GM13977 (cell line): ENCODE measurements at places on chromosomes 16 and 17.

DNA sequence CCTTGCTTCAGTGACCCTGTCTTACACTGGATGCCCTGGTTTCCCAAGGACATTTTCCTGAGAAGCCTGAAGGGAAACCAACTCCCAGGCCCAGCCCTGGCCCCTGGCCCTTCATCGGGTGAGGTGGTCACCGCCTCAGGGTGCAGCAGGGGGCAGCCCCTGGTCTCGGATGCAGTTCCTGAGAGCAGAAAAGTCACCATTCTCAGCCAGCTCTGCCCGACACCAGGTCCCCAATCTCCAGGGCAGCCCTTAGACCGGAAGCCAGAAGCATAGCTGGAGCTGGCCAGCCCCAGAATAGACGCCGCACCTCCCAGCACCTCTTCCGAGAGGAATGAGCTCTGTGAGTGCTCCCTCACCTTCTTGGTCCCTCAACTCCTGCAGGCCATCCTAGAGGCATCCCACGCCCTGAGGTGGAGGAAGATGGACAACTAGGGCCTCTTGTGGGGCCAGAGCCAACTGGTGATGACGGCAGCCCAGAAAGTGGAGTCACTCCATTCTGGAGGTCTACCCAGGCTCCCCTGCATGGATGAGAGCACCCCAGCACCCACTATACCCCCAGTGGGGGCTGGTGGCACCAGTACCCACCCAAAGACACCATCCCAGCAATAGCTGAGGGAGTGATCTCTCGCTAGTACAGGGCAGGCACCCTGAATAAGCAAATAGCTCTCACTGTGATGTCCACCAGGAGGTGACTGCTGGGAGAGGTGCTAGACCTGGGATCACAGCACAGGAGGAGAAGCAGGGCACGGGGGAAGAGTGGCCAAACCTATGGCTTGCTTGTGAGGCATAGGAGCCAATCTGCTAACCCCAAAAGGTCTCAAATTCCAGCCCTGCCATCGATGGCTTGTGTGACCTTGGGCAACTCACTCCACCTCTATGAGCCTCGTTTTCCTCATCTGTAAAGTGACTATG, 56.2 kb downstream of the TK2 start:
- DNase-seq = no peak

- peak; percentile 69 for DNase-seq
Observed at GRCh38 chr17:31538080-31538762, 146.7 kb downstream of the RAB11FIP4 start.

- no peak for DNase-seq
Observed at GRCh38 chr16:6672507-6672906, 660.1 kb upstream of the RBFOX1 start.

DNA sequence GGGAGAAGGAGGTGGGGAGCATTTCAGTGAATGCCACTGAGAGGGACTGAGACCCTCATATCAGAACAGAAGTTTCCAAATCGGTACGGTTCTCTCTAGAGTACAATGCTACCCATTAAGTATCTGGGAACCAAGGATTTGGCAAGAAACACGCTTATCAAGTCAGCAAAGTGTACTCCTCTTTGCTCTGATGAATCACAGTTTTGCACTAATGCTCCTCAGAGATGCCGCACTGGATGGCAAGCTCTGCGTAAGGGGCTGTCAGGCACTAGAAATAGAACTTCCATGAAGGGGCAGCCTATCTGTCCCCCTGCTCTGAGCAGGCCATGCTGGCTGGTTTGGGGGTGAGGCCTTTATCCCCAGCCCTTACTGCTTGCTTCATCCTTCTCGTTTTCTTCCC, 4.8 kb upstream of the ABCC12 start:
- no peak for DNase-seq

- DNase-seq = no peak
Observed at GRCh38 chr17:70378076-70378475, 208.7 kb downstream of the KCNJ2 start.

DNA sequence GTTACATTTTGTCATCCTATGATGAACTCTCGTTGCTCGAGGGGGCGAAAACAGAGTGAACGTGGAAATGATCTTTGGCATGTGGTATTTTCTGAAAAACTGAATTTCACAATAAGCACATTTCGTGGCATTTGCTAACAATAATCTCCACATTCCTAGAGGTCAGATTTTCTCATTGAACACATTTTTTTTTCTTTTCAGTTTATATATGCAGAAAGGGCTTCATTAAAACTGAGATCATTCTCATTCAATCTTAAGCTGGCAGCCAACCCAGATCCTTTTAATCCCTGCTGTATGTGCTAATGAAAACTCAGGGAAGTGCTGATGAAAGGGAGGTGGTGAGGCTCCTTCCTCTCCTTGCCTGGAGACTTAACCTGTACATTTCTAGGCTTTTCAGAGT, 52.6 kb downstream of the PRKCA start:
- DNase-seq = no peak

DNA sequence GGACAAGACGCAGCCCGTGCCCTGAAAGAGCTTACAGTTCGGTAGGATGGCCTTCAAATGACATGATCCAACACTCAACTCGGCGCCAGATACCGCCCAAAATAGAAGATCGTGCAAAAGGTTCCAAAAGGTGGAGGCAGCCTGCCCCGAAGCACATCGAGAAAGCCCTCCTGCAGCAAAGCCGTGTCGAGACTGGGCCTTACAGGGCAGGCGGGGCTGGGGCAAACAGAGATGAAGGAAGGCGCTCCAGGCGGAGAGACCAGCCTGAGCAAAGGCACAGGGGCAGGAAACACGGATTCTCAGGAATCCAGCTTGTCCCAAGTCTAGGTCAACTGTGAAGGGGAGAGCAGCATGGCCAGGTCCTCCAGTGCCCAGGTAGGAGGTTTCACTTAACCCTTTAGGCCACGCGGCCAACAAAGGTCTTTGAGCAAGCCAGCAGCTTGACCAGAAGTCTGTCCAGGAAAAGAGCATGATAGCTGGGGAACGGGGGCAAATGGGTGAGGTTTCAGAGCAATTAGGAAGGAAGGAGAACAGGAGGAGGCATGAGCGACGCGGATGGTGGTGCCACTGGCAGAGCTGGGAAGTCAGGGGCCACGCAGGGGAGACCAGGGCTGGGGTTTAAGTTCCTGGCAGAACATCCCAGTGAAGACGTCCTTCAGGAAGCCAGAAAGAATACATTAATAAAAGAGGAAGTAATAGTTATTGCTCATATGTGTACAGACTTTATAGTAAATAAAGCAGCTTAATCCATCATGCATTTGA, 21.2 kb upstream of the EIF1 start:
- peak; percentile 25 for DNase-seq

DNA sequence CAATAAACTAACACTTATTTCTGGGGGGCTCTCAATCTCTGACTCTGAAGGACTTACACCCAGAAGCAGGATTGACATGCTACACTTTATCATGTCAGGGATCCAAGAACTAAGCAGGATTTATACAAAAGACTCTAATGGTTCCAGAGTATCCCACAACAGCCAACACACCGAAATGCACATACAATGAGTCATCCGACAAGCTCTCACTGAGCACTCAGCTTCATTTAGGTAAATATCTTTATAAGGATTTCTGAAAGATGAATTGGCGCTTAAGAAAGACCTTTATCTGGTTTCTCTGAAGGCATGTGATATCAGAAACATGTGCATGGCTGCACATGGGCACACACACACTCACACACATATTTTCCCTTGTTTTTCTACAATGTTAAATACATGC, 77.2 kb downstream of the TOX3 start:
- DNase-seq = no peak

GRCh38 chr16:49268667-49269066, 13.0 kb downstream of the CBLN1 start:
- no peak for DNase-seq

GRCh38 chr17:20920095-20920814, 122.6 kb downstream of the USP22 start:
- no peak for DNase-seq

DNA sequence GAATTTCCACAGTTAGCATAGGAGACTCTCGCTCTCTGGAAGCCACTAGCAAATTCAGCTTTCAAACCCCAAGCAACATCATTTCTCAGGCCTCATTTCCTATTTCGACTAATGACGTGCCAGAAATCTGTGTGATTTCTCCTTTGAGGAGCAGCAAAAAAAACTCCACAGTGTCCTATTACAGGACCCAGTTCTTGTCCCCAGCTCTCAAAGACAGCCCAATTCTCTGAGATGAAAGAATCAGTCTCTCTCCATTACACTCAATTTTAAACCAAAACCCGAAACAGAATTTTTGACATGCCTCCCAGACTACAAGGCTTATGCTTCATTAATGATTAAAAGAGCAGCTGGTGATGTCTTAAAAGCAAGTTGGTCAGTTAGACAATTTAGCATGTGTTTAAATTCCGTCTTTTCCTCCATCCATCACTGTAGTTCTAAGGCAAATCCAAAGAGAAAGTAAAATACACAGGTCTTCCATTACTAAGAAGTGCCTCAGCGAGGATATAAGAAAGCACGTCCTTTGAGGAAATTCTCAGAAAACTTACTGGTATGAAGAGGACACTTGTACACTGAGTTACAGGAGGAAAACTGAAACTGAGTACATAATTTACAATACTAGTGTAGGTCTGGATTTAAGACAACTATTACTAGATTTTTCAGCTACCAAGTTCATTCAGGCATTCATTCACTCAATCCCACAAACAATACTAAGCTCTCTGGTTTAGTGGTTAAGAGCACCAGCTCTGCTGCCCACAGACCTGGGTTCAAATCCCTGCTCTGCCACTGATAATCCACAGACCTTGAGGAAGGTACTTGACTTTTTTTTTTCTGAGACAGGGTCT, 12.5 kb downstream of the TOM1L2 start:
- DNase-seq = peak; percentile 63

DNA sequence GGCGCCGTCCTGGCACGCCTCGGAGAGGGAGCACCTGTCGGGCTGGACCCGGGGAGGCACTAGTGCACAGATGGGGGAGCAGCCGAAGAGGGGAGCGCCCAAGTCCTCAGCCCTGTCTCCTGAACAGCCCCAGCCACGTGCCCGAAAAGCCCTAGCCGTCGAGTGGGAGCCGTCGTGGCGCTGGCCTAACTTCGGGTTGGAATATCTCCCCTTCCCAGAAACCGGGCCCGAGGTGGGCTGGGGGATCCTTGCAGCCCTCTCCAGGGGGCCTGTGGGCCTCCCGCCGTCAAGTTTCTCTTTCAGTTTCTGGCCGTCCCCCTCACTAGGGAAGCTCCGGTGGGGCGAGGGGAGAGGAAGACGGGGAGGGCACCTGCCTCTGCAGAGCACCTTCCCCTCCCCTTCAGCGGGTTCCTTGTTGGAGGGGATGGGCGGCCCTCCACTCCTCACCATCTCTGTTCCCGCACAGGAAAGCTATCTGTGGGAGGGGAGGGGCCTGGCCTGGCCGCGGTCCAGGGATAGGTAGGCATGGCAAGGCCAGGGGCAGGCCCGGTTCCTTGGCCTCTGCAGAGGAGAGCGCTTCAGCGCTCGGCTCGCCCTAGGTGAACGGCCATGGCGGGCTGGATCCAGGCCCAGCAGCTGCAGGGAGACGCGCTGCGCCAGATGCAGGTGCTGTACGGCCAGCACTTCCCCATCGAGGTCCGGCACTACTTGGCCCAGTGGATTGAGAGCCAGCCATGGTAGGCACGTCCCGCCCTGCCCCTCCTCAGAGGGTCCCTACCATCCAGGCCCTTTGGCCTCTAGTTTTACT, 709 bp downstream of the STAT5A start:
- DNase-seq = peak; percentile 68

DNA sequence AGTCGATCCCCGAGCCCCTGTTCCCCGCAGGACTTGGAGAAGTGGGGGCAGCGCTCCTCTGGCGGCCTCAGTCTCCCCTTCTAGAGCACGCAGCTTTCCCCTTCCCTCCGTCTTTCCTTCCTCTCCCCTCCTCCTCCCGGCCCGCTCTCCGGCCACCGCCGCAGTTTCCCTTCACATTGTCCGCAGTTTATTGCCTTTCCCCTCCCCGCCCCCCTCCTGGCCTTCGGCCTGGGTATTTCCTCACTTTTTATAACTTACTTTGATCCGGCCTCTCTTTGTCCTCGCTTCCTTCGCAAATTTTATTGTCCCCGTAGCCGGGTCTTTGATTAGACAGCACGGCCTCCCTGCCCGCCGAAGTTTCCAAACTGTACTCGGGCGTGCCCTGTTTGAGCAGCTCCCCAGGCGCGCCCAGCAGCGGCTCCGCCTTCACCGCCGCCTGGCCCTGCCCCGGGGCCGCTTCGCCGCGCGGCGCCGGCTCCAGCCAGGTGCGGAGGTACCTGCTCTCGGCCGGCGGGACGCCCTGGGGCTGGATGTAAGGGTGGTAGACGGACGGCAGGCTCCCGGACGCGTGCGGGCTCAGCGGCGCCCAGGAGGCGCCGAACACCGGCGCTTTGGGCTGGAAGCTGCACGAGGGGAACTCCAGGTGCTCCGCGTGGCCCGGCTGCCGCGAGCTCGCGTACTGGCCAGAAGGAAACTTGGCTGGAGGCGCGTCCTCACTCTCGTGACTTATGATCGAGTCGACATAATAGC, 488 bp downstream of the HOXB9 start:
- peak; percentile 84 for DNase-seq

- no peak for DNase-seq
Observed at GRCh38 chr17:78777881-78778280, 4.2 kb downstream of the CYTH1 start.

GRCh38 chr17:27494192-27495091, 38.2 kb downstream of the KSR1 start:
- DNase-seq = no peak

DNA sequence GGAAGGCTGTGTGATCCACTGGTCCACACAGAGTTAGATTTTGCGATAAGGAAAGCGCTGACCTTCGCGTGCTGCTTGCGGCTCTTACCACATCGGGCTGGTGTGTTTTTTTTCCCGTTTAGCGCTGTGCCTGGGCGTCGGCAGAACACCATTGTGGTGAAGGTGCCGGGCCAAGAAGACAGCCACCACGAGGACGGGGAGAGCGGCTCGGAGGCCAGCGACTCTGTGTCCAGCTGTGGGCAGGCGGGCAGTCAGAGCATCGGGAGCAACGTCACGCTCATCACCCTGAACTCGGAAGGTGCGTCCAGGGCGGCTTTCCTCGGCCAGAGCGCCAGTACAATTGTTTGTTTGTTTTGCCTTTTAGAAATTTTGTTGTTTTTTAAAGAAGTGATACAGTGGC, 54.7 kb downstream of the BANP start:
- DNase-seq = no peak

GRCh38 chr17:31074772-31075555, 19.8 kb upstream of the NF1 start:
- DNase-seq = no peak

DNA sequence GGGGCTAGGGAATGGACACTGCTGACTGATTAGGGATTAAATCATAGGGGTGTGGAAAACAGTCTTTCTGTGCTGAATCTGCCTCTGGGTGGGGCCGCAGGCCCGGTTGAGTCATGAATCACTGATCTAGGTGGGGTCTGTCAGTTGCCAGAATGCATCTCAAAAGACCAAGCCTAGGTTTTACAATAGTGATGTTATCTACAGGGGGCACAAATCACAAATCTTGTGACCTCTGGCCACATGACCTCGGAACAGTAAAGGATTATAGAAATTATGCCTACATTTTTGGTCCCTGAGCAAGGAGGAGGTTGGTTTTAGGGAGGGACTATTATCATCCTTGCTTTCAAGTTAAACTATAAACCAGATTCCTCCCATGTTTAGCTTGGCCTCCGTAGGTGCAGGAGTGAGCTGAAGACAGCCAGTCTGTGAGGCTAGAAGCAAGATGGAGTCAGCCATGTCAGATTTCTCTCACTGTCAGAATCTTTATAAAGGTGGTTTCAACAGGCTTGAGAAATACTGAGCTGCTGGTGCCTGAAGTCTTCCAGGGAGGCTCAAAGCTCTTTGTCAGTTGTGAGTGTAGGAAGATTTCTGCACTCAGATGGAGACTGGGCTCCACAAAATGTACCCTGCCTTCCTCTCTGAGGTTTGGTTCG, 12.9 kb downstream of the GNGT2 start:
- no peak for DNase-seq
